ENCODE measurements at places on chromosomes 12 and 14.

- peak overlapping the region; percentile 58 for H3K4me3 ChIP-seq
- DNase-seq, result no peak
- no peak overlapping the region for H3K27ac ChIP-seq
- H3K4me1 ChIP-seq, result peaks cover 9% of the 10 kb centered on the region
- no peaks in the 10 kb centered on the region for H3K36me3 ChIP-seq
These were observed 414 bp upstream of the ANKS1B start for GRCh38 chr12:99985129-99985570.

DNA sequence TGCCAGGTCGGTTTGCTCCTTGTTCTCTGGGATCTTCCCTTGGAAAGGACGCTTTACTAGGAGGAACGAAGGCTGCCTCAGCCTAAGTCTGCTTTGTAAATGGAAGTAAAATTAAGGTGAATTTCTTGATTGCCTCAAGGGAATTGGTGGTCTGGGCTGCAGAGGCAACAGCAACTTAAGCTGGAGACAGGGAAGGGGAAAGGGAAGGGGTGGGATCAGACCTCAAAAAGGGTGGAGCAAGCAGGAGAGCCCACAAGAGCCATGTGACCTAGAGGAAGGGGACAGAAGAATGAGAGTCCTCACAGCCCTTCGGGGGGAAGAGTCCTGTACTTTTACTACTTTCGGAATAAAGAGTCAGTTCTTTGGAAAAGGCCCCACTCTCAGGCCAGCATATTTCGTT lies 147.9 kb downstream of the PPM1H start:
- no peak for DNase-seq
- peaks cover 11% of the 10 kb centered on the region for H3K27me3 ChIP-seq
- H3K27ac ChIP-seq, result no peak overlapping the region
- H3K4me1 ChIP-seq, result peaks cover 12% of the 10 kb centered on the region
- no peaks in the 10 kb centered on the region for H3K36me3 ChIP-seq
- no peak overlapping the region for H3K4me3 ChIP-seq

DNA sequence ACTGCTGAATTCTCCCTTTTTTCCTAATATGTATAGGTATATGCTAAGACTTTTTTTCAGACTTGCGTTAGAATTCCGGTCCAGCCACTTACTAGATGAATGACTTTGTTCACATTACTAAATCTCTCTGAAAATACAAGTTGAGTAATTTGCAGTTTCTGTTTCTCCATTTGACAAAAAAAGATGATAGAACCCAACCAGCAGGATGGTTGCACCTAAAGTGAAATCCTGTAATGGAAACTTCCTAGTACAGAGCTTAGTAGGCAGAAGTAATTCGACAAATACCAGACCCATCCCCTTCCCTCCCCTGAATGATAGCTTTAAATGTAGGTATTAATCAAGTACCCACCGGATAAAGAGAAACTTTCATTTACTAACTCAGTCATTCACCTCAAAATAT lies 113.6 kb upstream of the RAP1B start:
- peaks cover 39% of the 10 kb centered on the region for H3K4me1 ChIP-seq
- no peak for DNase-seq
- peaks cover 9% of the 10 kb centered on the region for H3K36me3 ChIP-seq
- peak overlapping the region; percentile 12 for H3K4me3 ChIP-seq
- no peaks in the 10 kb centered on the region for H3K27me3 ChIP-seq
- H3K27ac ChIP-seq, result peak overlapping the region; percentile 84

DNA sequence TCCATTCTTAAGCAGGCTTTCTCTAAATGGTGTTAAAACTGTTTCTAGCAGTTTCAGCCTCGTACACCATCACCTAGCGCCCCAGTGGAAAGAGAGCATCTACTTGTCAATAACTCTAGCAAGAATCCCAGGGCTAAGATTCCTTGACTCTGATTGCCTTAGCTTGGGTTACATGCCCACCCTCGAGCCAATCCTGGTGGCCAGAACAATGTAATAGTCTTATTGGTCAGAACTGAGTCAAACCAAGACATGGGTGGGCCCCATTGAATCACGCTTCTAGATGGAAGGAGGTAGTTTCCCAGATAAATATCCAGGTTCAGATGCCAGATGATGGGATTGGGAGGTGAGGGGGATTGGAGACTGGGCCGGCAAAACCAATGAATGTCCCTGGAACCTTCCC lies 55.9 kb upstream of the MED13L start:
- no peak for DNase-seq
- H3K4me1 ChIP-seq, result peaks cover 2% of the 10 kb centered on the region

DNA sequence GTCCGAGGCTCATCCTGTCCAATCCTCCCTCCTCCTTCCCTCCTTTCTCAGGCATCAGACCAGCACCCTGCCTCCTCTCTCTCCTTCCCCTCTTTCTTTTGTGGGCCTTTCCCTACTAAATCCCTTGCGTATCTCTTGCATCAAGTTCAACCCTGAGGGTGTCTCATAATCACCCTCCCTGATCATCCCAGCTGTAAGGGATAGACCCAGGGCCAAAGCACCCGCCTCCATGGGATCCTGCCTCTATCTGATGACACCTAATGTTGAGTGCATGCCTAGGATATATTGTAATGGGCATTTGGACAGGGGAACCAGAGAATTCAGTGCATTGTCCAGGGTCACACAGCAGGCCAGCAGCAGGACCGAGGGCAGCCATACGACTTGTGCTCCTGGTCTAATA lies 84.9 kb downstream of the PHETA1 start:
- no peak overlapping the region for H3K27ac ChIP-seq
- no peak for DNase-seq
- H3K36me3 ChIP-seq, result no peaks in the 10 kb centered on the region
- no peak overlapping the region for H3K4me3 ChIP-seq
- H3K27me3 ChIP-seq, result peaks cover 7% of the 10 kb centered on the region

DNA sequence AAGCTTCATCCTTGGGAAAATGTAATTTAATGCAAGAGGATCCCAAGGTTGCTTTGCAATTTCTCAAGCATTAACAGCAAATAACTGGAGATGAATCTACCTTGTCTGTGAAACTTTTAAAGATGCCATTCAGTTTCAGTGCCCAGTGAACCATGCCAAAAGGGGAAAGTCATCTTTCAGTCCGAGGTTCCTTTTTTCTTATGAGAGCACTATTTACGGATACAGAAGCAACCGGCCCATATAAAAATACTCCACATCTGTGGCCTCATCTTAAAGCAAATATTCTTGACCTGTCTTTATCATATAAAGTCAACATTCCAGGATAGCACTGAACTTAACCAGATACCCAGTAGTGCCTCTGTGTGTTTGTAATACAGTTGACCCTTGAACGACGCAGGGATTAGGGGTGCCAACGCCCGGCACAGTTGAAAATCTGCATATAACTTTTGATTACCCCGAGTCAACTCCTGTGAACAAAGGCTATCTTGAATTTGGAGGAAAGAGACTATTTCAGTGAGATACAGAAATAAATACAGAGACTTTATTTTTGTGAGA lies 209.4 kb downstream of the PCNX1 start:
- H3K4me1 ChIP-seq, result peaks cover 20% of the 10 kb centered on the region
- DNase-seq, result no peak
- H3K4me3 ChIP-seq, result no peak overlapping the region
- no peak overlapping the region for H3K27ac ChIP-seq
- H3K27me3 ChIP-seq, result no peaks in the 10 kb centered on the region

DNA sequence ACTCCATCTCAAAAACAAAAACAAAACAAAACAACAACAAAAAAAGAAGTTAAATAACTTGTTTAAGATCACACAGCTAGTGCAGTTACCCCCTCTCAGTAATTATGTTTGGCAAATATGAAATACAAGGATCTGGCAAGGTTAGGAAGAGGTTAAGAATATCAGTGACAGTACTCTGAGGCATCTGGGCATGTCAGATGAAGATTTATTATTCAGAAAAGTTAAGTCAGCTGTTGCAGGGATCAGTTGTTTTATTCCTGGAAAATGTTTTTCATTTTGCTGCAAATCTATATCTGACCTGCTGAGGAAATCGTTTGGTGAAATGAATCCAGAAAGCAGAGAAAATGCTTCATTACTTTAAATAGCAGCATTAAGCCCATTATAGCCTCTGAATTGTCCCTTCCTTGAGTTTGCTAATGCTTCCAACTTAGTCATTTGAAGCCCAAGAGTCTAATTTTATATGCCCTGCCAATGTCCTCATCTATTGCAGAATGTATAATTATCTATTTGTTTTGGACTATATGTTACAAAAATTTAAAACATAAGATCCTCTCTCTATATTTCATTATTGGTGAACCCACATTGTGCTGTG lies 8.1 kb downstream of the GPX2 start:
- H3K4me1 ChIP-seq, result peaks cover 51% of the 10 kb centered on the region
- H3K36me3 ChIP-seq, result peaks cover 35% of the 10 kb centered on the region
- DNase-seq, result no peak
- no peak overlapping the region for H3K27ac ChIP-seq
- no peaks in the 10 kb centered on the region for H3K27me3 ChIP-seq

DNA sequence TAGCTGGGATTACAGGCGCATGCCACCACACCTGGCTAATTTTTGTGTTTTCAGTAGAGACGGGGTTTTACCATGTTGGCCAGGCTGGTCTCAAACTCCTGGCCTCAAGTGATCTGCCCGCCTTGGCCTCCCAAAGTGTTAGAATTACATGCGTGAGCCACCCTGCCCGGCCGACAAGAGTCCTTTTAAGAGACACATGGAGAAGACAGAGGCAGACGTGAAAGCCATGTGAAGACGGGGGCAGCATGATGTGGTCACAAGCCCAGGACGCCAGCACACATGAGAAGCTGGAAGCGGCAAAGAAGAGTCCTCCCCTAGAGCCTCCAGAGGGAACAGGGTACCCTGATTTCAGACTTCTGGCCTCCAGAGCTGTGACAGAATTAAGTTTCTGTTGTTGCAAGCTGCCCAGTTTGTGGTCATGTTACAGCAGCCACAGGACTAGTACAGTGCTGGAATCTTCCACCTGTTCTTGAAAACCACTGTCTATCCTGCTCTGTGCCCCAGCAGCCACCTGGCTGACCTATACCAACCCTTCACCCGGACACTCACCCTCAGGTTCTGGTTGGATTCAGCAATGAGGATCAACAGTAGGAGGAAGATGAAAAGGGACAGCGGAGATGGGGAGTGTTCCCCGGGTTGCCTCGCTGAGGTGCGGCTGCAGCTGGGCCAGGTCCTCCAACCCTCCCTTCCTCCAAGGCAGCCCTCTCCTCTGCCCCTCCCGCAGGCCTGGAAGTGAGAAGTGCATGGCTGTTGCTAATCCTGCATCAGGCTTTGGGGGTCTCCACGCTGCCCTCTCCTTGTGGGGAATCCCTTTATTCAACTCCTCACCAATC lies 16.9 kb downstream of the VPS37B start:
- H3K27ac ChIP-seq, result peak overlapping the region; percentile 62
- H3K36me3 ChIP-seq, result peaks cover 51% of the 10 kb centered on the region
- no peaks in the 10 kb centered on the region for H3K27me3 ChIP-seq
- H3K4me3 ChIP-seq, result peak overlapping the region; percentile 34
- peaks cover 92% of the 10 kb centered on the region for H3K4me1 ChIP-seq
- no peak for DNase-seq

- DNase-seq, result no peak
- no peak overlapping the region for H3K4me3 ChIP-seq
- H3K27me3 ChIP-seq, result no peaks in the 10 kb centered on the region
These were observed 457.6 kb downstream of the ZFP36L1 start for GRCh38 chr14:68335312-68335711.

- H3K4me1 ChIP-seq, result no peaks in the 10 kb centered on the region
- no peak overlapping the region for H3K4me3 ChIP-seq
- no peaks in the 10 kb centered on the region for H3K27me3 ChIP-seq
- no peak for DNase-seq
- no peak overlapping the region for H3K27ac ChIP-seq
These were observed 128.7 kb upstream of the BMP4 start for GRCh38 chr14:54085232-54085761.

DNA sequence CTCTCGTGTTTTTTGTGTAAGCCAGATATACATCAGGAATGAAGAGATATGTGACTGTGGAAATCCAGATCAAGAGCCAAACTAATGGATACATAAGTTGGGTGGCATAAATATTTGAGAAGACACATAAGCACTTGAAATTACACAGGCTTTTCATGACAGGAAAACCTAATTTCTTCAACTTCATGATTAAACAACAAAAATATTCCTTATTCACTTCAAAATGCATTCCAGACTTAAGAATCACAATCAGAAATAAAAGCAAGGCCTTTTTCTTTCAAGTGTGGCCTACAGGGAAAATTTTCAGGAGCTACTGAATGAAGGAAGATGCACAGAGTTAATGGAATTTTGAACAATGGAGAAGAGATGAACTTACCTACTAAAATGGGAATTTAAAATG lies 515.6 kb downstream of the FOXG1 start:
- no peak overlapping the region for H3K27ac ChIP-seq
- no peaks in the 10 kb centered on the region for H3K27me3 ChIP-seq

GRCh38 chr14:24057867-24058259 lies 6.1 kb downstream of the CARMIL3 start:
- no peak for DNase-seq
- H3K4me1 ChIP-seq, result peaks cover 12% of the 10 kb centered on the region
- H3K4me3 ChIP-seq, result no peak overlapping the region
- H3K36me3 ChIP-seq, result no peaks in the 10 kb centered on the region
- peaks cover 3% of the 10 kb centered on the region for H3K27me3 ChIP-seq

DNA sequence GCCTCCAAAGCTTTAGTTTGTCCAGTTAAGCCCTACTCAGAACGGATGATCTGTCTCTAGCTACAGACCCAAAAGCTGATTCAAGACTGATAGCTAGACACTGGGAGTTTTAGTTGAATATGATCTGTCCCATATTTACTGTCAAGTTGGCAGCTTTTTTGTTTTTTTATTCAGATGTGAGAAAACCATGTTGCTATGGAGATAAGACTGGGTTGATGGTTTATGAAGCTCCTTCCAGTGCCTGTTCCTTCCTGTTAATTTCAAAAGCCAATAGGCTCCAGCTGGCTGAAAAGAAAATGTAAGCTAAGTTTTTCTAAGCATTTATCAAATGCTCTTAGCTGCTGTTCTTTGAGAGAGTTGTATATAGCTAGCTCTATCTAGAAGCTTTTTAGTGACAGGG lies 4.7 kb downstream of the DYNLL1 start:
- H3K4me3 ChIP-seq, result no peak overlapping the region
- no peak for DNase-seq
- no peak overlapping the region for H3K27ac ChIP-seq
- H3K4me1 ChIP-seq, result peaks cover 12% of the 10 kb centered on the region
- no peaks in the 10 kb centered on the region for H3K27me3 ChIP-seq

Measured in activated naive CD8-positive, alpha-beta T cell treated with anti-CD3 and anti-CD28 coated beads for 36 hours (primary cell).